ENCODE measurements at places on chromosomes 2 and 18. TPM values are rescaled to one million over a fixed set of nuclear protein-coding genes. Genes with fewer than 3 reads are reported as not detected.

L3MBTL4 gene
- 8.2 TPM for total RNA-seq

STAMBP gene
- 21.5 TPM for total RNA-seq

MOGAT1 gene
- total RNA-seq, result 0.95 TPM

UNC80 gene
- not detected for total RNA-seq

GRHL1 gene
- 15.1 TPM for total RNA-seq

CKAP2L gene
- total RNA-seq, result 3.8 TPM

TRAF3IP1 gene
- total RNA-seq, result 8.4 TPM

CCDC68 gene
- 3.4 TPM for total RNA-seq

C2orf80 gene
- total RNA-seq, result not detected

PLB1 gene
- total RNA-seq, result 15.4 TPM

PRSS56 gene
- total RNA-seq, result not detected

ASXL3 gene
- 5.4 TPM for total RNA-seq

SETBP1 gene
- total RNA-seq, result 34.2 TPM

SP140 gene
- total RNA-seq, result 4.7 TPM

DNA sequence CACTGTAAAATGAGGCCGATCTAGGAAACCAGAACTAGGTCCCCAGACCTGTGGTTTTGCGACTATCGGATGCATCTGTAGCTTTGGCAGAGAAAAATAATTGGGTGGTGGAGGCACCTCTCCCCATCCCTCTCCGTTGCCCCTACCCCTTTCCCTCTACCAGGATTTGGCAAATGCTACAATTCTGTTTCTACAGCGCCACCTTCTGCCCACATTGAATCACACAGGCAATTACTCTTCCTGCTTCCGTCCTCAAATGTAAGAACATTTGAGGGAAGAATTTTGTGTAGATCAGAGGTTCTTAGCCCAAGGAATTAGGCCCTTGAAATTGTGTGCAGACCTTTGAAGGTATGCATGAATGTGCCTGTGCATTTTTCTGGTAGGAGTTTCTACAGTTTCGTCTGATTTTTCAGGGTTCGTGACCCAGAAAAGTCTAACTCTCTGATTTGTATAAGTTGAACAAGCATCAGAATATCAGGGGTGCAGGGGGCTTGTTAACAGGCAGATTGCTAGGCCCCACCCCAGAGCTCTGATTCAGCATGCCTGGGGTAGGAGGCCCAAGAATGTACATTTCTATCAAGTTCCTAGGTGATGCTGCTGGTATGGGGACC, 11.2 kb downstream of the ATP6V1B1 start:
- no peak for DNase-seq

- no peak for DNase-seq
These were observed 54.8 kb upstream of the PROKR1 start for GRCh38 chr2:68588589-68588988.

DNA sequence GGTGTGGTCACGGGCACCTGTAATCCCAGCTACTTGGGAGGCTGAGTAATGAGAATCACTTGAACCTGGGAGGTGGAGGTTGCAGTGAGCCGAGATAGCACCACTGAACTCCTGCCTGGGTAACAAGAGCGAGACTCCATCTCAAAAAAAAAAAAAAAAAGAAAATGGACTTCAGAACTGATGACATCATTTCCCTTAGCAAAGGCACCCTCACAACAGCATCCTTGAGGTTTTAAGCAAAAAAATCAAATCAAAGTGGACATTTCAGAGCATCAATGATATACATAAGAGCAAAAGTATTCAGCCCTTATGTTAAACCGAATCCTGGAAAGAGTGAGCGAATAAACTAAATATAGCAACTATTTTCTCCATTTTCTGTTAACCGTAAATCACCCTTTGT, 45.3 kb downstream of the EPB41L3 start:
- DNase-seq, result no peak

GRCh38 chr2:58521803-58522554, 280.9 kb upstream of the FANCL start:
- no peak for DNase-seq

DNA sequence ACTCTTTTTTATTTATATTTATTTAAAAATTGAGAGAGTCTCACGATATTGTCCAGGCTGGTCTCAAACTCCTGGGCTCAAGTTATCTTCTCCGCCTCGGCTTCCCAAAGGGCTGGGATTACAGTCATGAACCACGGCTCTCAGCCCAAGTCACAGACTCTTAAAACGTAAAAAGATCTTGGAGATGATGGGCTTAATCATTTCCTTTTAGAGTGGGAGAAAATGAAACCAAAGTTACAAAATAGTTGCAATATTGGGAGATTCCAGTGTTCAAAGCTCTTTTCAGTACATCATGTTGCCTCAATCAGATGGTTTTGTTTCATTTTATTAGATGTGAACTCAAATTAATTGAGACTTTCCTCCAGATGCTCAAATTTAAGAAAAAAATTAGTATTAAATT, 151.4 kb upstream of the XPO1 start:
- no peak for DNase-seq

- no peak for DNase-seq
These were observed 40.4 kb downstream of the COL3A1 start for GRCh38 chr2:189014449-189015138.

GRCh38 chr18:48857023-48857694, 93.6 kb downstream of the SMAD7 start:
- DNase-seq, result no peak

DNA sequence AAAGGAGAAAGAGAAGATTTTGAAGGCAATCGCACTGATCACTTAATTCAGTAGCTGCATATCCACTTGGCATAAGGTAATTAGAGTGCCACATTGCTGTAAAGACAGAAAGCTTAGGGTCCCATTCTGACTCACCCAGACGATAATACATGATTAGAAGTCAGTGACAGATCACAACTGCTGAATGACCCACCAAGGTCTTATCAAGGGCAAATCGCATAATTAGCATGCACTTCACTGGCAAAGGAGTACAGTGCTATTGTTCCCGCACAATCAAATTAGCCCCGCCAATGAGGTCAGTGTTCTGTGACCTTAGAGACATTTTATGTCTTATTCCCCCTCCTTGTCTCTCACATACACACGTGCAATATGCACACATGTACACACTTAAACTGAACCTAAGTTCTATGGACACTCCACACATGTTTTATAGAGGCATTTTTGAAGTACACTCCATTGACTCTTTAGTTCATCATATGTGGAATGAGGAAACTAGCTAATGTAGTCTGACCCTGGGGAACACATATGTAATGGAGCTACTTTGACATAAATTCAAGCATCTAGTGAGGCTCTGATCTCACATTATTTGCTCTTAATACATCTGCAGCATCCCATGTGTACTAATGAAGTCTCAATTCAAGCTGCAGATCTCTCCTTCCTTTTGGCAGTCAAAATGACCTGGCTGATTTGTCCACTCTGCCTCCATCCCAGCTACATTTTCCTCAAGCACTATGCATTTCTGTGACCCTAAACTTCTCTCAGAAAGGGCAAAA, 673.8 kb upstream of the FANCL start:
- DNase-seq, result no peak

- DNase-seq, result no peak
These were observed 2.6 kb upstream of the CHRND start for GRCh38 chr2:232523402-232523681.

DNA sequence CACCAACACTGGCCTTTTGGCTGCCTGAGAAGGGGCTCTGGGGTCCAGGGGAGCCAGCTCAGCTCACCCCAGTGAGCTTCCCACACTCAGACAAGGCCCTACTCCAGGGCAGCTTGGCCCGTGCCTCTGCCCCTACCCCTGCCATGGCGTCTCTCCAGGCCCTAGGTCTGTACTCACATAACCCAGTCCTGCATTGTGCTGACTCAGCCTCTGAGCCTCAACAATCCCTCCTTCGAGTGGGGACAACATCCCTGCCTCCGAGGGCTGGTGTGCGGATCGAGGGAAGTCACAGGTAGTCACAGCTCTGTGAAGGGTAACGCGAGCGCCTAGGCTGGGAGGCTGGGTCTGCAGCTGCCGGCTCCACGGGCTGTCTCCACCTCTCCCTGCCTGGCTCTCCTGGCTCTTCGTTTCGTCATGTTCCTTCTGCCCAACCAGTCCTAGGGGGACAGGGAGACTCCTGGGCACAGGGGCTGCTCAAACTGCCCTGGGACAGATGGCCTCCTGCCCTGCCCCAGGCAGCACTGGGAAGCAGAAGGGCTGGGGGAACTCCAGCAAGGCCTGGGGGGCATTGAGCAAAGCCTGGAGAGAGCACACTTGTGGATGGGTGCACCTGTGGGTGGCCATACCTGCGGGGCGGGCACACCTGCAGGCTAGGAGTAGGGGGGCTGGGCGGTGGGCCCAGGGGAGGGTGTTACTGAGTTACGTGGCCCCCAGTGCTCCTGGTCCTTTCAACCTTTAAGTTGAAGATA, 74.6 kb downstream of the RRM2 start:
- DNase-seq, result no peak

GRCh38 chr2:11738589-11739436, 7.6 kb upstream of the LPIN1 start:
- peak; percentile 74 for DNase-seq

DNA sequence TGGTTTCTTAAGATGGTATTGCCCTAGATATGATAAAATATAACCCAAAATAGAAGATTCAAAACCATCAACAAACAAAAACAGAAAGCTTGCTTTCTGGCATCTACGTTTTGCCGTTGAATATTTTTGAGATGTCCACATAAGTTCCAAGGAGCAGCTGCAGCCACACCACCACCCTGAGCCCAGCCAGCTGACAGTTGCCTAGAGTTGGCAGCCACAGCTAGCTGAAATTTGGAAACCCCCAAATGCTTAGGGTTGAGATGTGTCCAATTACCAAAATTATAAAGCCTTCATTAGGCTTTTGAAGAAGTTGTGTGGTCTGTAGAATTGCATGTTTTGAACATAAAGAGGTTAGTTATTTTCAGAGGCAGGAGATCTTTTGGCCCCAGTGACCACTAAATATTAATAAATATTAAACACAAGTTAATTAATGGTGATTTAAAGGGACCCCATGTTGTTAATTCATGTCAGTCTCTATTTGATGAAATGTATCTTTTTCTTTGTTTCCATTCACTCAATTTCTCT, 118.1 kb upstream of the DTNA start:
- DNase-seq, result no peak

DNA sequence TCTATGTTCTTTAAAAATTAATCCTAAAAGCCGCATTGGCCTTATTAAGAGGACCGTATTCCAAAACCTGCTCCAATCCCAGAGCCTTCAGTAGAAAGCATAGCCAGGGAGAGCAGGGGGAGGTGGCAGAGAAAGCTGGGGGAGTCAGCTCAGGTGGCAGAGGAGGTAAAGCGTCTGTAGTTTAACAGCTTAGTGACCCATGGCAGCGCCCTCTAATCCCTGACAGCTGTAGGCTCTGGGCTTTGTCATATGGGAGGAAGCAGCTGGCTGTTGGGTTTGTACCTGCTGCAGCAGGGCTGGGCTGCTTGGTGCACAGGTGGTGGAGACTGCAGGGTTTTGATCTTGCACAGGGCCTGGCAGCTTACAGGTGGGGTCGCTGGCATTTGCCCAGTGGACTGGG, 50.6 kb downstream of the THNSL2 start:
- DNase-seq, result no peak

- DNase-seq, result no peak
These were observed 290.8 kb downstream of the ALPK2 start for GRCh38 chr18:58338141-58338540.

- DNase-seq, result no peak
These were observed 586.7 kb downstream of the CCDC85A start for GRCh38 chr2:56770490-56770889.

DNA sequence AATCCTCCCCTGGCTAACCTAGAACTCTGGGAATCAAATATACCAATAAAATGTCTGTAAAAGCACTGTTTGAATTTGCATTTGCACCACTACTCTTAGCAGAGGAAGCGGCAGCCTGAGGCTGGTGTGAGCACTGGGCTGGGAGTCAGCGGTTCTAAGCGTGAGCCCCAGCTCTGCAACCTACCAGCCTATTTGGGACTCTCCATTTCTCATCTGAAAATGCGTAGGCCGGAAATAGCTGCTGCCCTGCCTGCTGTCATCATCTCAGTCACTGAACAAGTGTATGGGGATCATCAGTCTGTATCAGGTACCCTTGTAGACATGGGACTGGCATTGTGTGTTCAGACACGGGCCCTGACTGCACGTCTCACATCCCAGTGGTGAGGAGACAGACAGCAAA, 194.3 kb downstream of the ANKRD30B start:
- DNase-seq, result no peak

DNA sequence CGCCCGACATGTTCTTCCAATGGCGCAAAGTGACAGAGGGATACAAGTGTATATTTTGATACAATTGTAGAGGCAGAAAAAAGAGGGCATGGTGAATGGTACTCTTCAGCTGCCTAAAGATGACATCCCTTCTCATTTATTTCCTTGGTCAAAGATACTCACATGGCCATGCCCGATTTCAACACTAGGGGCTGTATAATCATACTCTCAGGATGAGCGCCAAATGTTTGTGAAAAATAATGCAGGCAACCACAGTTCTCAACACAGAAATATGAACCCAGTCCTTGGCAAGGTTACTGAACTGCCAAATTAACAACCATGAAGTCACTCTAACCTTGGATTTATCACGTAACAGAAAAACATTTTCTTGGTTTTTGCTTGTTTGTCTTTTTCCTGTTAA, 204.4 kb downstream of the CCDC102B start:
- no peak for DNase-seq

DNA sequence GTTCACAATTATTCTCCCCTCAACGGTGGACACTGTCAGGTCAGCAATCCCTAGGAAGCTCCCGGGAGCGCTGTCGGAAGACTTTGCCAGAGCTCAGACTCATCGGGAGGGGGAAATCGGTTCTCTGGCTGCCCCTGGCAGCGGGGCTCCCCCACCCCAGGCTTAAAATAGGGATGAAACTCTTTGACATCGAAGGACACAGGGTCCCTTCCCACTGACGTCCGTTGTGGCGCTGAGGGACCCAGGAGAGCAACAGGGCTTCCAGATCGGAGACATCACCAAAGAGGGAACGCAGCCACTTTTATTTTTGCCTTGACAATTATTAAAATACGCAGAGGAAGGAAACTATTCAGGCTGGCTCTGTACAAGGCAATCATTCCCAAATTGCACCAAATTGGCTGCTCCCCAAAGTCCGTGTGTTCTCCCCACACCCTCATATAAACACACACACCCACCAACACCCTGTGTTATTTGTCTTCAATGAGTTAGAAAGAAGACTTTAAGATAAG, 249.0 kb downstream of the CDH20 start:
- no peak for DNase-seq
